ENCODE measurements at places on chromosomes 5 and 9.
A peak's percentile ranks its signal among the peaks of the same experiment; 100 is the strongest.

GRCh38 chr5:124253203-124253810, 493.1 kb downstream of the ZNF608 start:
- no peak for DNase-seq

GRCh38 chr5:76099286-76099702, 16.1 kb downstream of the SV2C start:
- no peak for DNase-seq

GRCh38 chr5:133299728-133300127, 247.9 kb downstream of the HSPA4 start:
- DNase-seq = no peak

DNA sequence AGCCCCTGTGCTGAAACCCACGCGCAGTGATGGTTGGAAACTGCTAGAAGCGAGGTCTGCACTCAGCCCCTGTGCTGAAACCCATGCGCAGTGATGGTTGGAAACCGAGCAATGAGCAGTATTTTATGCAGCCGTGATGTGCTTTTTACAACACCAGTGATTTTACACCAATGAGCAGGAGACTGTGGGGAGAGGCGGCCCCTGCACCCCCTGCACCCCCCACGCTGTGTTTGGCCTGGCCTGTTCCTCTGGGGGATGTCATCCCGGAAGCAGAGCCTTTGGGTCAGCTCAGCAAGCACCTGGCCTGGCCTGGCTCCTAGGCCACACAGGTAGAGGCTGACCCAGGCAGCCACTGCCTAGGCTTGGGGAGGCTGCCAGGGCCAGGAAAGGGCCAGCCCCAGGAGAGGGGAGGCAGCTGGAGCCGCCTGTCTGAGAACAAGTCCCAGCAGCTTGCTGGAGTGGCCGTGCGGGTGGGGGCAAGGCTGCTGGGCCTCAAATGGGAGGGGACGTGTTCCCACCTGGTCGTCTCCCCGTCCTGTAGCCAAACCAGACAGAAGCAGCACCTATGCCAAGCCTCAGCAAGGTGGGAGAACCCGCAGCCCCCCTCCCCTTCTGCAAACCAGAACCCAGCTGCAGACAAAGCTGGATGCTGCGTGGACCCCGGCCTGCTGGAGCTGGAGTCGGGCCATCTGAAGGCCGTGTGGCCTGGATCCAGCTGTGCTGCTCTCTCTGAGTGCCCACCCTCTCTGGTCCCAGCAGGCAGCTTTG, 46.8 kb downstream of the DBH start:
- DNase-seq = no peak

- no peak for DNase-seq
Observed at GRCh38 chr5:150261231-150261630, 28.3 kb downstream of the CAMK2A start.

DNA sequence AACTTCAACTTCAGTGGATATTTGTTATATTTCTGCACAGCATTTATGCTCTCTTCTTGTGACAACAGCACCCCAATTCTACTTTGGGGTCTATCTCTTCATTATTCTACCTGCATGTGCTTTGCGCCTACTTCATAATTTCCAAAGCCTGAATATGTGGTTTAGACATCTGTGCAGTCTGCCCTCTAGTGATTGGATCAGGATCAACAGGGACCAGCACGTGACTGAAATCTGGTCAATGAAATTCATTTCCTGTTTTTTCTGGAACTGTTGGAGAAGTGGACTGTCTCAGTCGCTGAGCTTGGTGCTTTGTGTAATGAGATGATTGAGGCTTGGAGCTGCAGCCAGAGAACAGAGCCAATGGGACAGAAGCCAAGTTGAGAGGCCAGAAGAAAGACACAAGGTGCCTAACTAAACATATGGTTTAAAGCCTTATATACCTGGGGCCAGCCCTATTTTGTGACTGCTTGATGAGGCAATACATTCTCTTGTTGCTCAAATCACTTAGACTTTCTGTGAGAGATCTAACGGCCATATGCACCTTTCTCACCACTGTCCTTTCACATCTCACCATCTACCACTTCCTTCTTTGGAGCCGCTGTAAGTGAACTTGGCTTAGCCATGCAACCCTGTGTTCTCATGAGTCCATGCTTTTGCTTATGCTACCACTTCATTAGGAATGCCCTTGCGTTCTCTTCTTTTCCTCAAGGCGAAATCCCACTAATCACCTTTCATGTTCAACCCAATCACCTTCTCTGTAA, 68.8 kb upstream of the PPP2R2B start:
- peak; percentile 65 for DNase-seq

- no peak for DNase-seq
Observed at GRCh38 chr5:103764403-103764802, 201.8 kb upstream of the NUDT12 start.

- no peak for DNase-seq
Observed at GRCh38 chr5:159385536-159385935, 55.2 kb upstream of the IL12B start.

GRCh38 chr5:378976-379742, 57.6 kb downstream of the AHRR start:
- no peak for DNase-seq

DNA sequence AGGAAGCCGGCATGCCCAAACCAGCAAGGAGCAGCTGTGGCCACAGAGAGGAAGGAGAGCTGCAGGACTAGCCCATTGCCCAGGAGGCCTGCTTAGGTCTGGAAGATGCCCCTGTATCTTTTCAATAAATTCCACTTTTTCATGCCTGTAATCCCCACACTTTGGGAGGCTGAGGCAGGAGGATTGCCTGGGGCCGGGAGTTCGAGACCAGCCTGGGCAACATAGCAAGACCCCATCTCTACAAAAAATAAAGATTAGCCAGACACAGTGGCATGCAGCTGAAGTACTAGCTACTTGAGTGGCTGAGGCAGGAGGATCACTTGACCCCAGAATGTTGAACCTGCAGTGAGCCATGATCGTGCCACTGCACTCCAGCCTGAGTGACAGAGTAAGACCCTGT, 5.3 kb upstream of the TSC1 start:
- no peak for DNase-seq

GRCh38 chr9:123718188-123718587, 211.7 kb downstream of the DENND1A start:
- DNase-seq = peak; percentile 89

DNA sequence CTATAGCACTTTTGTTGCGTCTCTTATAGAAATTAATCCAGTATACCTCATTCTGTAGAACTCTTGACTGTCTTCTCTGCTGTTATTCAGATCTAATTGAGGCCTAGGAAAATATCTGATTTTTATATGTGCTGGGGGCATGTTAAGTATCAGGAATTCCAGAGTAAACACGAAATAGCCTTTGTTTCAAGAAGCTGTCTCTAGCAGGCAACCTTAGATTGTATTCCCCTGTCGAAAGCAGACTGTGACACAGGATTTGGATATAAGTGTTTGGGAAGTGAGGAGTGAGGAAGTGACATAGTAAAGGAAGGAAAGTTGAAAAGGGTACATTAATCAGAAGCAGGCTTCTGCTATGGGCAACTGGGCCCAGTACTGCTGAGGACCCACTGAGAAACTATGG, 72.1 kb upstream of the RASA1 start:
- no peak for DNase-seq

- no peak for DNase-seq
Observed at GRCh38 chr9:93189369-93190132, 5.6 kb downstream of the WNK2 start.

- DNase-seq = peak; percentile 54
Observed at GRCh38 chr9:108780942-108781734, 74.6 kb downstream of the ACTL7B start.

GRCh38 chr9:87674565-87675299, 51.2 kb upstream of the CTSL start:
- DNase-seq = no peak

- DNase-seq = peak; percentile 85
Observed at GRCh38 chr9:17810728-17811571, 232.1 kb downstream of the SH3GL2 start.

- no peak for DNase-seq
Observed at GRCh38 chr9:114092336-114092735, 6.8 kb downstream of the KIF12 start.

- DNase-seq = no peak
Observed at GRCh38 chr9:35257986-35258659, 96.3 kb downstream of the UNC13B start.
